CD4-positive, alpha-beta T cell treated with Interferon alpha-2 for 1 hour (primary cell): ENCODE measurements at places on chromosomes 2 and 18.

DNA sequence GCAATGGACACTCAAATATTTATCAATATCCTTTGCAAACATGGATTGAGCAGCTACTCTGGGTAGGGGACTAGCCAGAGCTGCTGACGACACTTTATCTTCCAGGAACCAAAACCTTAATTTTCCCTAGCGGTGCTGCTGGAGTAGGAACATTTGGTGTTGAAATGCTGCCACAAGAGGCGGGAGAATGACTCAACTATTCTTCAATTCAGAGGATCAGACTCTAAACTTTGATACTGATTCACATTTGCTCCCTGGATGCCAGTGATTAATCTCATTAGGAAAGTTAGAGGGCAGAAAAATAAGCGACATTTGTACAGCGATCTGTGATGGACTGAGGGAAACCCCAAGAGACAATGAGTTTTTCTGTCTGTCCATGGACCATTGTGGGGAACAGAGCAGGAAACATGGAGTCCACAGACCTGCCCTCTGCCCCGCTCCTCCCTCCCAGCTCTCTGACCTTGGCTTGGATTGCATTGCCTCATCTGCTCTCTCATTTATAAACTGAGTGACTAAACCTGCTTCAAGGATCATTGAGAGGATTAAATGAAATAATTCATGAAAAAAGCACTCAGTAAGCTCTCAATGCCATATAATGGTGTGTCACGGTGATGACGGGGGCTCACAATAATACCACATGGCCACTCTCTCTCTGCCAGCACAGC, 12.6 kb upstream of the EPB41L3 start:
- no peak for DNase-seq

DNA sequence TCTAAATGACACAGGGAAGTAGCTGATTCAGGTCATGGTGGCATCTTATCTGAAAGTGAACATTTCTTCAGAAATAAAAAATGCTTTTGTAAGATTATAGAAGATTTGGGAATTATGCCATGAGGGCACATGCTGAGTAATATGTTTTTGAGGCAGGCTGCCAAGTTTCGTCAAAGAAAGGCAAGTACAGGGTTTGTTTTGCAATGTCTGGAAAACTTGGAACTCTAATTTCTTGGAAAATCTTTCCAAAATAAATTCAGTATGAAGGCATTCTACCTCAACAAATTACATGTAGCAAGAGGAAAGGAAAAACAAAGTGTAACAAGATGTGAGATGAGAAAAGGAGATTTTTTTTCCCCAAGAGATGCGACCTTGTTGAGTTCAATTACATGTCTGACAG, 167.7 kb downstream of the PLCL1 start:
- DNase-seq: no peak

GRCh38 chr2:63301481-63301880, 250.9 kb downstream of the OTX1 start:
- DNase-seq: no peak

GRCh38 chr2:134799936-134800335, 38.5 kb upstream of the ACMSD start:
- DNase-seq: no peak

DNA sequence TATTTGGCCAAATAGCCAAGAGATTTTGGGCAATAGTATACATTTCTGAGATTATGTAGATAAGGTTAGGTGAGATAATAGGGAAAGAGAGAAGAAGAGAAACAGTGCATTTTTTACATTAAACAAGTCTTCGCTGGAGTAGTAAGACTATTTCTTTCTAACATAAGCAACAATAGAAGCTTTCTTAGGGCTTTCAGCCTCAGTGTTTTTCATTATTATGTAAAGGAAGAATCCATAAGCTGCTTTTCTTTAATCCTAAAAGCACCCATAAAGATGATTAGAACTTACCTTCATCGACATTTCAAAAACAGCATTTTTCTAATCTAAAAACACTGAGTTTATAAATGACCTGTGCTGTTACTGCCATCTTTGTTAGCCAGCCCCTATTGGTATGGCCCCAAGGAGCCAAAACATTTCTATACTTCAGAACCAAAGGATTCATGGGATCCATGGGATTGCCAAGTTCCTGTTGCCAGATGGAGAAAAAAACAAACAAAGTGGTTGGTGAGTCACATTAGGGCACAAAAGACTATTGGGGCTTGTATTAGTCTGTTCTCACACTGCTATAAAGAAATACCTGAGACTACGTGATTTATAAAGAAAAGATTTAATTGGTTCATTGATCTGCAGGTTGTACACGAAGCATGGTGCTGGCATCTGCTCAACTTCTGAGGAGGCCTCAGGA, 88.2 kb downstream of the SCG2 start:
- DNase-seq: no peak

DNA sequence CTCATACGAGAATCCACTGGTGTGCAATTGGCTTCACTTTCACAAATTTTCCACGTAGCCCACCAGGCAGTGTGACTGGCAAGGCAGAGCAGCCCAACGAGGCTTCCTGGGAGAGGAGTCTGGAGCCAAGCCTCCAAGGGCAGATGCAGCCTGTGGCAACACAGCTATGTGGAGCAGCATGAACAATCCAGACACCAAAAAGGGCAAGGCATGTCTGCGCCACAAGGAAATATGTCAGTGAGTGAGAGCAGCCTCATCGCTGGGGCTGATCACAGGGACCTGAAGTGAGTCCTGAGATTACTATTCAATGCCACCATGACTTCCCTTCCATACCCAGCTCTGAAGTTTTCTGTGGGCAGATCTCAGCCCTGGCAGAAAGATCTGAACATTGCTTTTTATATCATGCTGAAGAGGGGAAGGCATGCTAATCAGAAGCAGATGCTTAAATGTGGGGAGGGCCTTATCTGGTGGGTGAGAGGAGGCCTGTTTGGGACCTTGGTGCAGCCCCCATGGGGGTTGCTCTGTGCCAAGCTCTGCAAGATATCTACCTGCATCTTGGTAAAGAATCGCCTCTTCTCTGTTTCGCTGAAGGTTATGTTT, 40.0 kb upstream of the PUM2 start:
- no peak for DNase-seq

- DNase-seq: no peak
These were observed 177.7 kb upstream of the VWC2L start for GRCh38 chr2:214233164-214233563.

- no peak for DNase-seq
These were observed 699.3 kb downstream of the NR4A2 start for GRCh38 chr2:155633060-155633839.

DNA sequence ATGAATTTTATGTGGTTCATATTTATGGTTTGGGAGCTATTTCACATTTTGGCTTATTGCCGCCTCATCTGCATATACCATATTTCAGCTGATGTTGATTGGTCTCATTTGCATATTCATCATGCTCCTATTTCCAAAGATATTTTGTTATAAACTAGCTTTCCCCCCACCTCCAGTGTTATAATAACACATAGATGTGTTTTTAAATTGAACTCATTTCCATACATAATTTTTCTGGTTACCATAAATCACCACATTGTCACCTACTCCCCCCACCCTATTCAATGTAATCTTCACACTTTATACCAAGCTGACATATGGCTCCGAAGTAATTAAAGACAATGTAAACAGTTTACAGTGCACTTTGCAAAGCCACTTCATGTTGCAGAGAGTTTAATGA, 101.2 kb downstream of the FSHR start:
- DNase-seq: no peak

DNA sequence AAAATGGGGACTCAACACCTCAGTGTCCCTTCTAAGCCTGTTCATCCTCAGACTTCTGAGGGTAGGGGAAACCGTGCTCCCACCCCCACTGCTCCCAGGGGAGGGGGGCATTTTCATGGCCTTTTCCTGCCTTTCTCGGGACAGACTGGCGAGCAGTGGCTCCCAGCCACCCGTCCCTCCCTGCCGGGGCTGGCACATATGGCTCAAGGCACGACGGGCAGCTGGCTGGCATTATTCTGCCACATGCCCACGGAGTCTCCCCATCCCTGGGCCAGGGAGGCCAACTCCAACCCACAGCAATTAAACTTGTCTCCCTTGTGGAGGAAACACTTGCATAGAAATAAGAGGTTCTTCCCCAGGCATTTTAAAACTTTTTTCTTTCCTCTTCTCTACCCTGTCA, 148.5 kb upstream of the CBLN2 start:
- DNase-seq: no peak

GRCh38 chr2:211967234-211967633, 571.4 kb downstream of the ERBB4 start:
- DNase-seq: no peak

DNA sequence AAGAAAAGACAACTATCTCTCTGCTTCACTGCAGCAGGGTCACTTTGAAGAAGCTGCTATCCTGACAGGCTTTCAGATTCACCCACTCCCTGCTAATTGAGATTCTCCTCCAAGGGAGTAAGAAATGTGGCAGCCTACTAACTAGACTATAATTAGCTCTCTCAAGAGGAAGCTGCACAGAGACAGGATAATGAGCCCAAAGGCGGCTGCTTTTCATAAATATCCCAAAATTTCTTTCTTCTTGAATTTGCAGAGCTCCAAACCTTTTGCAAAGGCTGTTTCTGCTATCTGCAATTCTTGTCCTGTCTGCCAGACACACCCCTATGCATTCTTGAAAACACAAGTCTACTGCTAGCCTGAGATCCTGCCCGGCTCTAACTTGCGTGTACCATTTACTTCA, 54.0 kb upstream of the RNU4ATAC start:
- DNase-seq: no peak

DNA sequence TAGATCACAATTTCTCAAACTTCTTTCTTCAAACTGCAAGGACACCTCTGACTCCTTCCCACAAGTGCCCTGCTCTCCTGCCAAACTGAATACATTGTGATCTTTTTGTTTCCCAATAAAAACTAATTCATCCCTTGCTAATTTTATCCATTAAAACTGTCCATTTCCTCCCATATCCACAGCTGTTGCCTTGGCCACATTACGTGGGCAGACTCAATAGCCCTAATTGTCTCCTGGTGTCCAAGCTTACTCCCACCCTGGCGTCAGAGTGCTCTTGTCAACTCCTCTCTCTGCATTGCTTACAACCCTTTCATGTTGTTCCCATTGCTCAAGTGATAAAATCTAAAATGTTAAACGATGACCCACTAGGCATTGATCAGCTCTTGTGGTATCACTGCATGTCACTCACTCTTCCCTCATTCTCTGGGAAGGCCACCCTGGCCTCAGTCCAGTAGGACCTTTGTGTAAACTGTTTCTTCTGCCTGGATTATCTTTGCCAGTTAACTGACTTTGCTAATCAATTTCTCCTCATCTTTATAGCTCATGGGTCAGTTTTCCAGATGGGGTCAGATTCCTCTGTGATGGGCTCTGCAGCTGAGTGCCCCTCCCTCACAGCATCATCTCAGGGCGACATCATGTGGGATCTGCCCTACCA, 525.0 kb downstream of the SLC4A3 start:
- DNase-seq: no peak
